ENCODE measurements at places on chromosomes 11 and 22.

- DNase-seq: no peak
Measured at GRCh38 chr11:92659793-92660192, 309.7 kb upstream of the MTNR1B start.

- DNase-seq: no peak
Measured at GRCh38 chr22:35315141-35315854, 15.6 kb downstream of the TOM1 start.

DNA sequence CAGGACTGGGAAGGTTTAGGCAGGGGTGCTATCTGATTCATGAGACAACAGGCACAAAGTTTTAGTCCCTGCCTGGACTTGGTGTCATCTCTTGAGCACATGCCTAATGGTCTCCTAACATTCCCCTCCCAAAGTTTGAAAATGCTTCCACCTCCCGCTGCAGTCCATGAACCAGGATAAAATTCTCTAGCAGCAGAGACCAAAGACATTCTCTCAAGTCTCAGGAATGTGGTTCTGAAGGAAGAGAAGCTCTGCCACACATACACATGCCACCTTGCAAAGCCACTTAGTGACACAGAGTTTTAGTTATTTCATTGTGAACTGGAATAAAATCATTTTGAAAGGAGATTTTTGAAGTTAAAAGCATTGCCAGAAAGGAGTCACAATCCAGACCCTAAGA lies 15.5 kb downstream of the OR51B6 start:
- no peak for DNase-seq

DNA sequence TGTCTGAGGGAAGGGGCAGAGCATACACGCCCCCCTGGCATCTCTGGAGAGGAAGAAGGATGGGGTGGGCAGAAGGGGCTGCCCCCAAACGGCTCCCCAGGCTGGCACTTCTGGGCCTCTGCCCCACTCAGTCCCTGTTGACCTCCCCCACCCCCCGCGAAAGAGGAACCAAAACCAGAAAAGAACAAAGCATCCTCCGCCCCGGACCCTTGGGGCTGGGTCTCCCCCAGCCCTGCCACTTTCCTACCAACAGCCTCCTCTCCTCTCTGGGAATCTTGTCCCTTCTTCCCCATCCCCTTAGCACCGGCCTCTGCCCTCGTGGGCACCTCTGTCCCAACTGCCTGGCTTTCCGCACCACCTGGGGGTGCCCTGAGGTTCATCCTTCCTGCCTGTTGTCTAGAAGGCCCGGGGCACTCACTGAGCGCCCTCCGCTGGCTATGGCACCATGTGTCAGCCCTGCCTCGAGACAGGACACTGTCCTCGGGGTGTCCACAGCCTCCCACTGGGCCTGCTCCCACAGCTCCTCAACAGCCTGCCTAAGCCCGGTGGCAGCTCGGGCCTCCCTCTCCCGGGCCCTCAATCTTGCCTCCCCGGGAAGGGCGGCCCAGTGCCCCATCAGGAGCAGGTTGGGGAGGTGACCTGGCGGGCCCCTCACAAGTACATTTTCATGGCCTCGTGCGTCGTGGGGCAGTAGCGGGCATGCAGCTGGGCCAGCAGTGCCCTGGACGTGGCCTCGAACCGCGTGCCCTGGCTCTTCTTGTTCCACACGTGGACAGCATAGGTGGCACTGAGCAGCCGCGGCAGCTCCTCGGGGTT lies 28.2 kb downstream of the A4GALT start:
- no peak for DNase-seq

Measured in retina (tissue), 1 donor.